Hematopoietic multipotent progenitor cell (in vitro differentiated cells): ENCODE measurements at places on chromosomes 5 and 9.

- DNase-seq, result no peak
These were observed 151.2 kb downstream of the PAPPA start for GRCh38 chr9:116304761-116305160.

DNA sequence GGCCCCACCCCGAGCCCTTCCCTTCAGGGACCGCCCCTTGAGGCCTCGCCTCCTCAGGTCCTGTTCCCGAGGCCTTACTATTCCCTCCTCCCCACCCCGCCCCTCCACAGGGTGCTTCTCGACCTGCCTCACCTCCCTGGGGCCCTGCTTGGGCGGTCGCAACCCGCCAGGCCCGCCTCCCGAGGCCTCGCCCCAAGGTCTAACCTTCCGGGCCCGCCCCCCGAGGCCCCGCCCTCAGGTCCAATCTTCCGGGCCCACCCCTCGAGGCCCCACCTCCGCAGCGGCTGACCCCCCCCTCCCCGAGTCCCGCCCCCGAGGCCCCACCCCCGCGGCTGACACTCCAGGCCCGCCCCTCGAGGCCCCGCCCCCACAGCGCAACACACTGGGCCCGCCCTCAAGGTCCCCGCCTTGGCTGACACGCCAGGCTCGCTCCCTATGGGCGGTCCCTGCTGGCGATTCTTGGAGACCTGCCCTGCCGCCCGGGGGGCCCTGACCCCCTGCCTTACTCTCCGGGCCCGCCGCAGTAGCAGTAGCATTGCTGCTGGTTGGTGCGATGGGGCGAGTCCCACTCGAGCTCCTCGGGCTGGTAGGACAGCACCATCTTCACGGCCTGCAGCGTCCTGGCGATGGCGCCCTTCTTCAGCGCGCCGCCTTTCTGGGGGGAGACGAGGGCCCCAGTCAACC is 8.2 kb downstream of the PHF19 start:
- DNase-seq, result peak; percentile 98

DNA sequence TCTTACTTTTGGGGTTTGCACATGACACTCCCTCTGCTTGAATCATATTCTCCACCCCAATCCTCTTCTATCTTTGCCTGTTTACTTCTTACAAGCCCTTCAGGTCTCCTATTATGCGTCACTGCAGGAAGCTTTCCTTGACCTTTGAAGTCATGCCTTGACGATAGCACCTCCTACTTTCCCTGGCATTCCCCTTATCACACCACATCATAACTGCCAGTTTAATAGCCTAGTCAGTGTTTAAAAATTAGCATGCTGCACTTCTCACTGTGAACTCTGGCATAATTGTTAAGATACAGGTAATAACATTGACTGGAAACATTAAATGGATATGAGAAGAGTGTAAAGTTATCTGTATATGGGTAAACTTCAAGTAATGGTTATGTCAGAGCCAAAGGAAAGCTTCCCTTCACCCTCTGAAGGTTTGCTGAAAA is 37.1 kb upstream of the CEP120 start:
- DNase-seq, result no peak

- no peak for DNase-seq
These were observed 673.4 kb downstream of the DTWD2 start for GRCh38 chr5:118314931-118315330.

DNA sequence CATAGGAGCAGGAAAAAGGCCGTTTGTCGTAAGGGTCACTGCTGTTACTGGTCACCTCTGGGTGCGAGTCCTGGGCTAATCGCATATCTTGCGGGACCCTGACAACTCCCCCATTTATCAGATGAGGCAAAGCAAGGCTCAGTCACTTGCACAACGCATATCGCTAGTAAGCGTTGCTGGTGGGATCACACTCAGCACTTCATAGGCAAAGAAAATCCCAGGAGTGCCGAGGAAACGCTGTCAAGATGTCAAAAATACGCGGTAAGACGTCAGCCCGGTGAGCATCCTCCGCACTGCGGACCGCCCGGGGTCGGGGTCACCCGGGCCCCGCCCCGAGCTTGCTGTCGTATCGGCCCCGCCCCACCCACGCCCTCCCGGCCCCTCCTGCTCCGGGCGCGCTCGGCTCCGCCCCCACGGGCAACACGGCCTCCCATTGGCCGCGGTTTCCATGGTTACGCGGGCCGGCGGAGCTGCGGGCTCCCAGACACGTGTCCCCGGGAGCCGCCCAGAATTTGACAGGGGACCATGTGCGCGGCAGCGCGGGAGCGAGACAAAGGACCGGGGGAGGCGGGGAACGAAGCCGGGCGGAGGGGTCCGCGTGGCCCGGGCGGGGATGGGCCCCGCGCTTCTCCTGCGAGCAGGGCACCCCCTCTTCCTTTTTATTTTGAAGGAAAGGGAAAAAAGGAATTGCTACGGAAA is 80.2 kb upstream of the IER5L start:
- DNase-seq, result peak; percentile 93

GRCh38 chr5:127957701-127958239 is 125.8 kb upstream of the SLC12A2 start:
- no peak for DNase-seq

- no peak for DNase-seq
These were observed 13.2 kb downstream of the ST8SIA4 start for GRCh38 chr5:100889896-100890295.

GRCh38 chr9:104971511-104971910 is 43.6 kb upstream of the ABCA1 start:
- no peak for DNase-seq

DNA sequence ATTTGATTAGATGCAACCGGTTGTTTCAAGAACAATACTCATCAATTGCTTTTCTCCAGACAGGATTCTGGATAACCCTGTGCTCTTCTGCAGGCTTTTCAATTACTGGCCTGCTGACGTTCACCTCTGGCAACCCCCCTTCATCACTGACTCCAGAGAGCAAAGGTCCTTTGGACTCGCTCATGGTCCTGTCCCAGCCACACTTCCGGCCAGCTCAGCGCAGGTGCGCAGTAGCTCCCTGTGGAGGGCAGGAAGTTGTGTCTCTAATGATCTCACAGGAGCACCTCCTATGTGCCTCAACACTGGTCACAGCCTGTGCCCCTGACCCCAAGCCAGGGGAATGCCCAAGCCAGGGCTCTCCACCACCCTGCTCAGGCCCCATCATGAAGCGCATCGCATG is 44.0 kb downstream of the OLFM1 start:
- no peak for DNase-seq

DNA sequence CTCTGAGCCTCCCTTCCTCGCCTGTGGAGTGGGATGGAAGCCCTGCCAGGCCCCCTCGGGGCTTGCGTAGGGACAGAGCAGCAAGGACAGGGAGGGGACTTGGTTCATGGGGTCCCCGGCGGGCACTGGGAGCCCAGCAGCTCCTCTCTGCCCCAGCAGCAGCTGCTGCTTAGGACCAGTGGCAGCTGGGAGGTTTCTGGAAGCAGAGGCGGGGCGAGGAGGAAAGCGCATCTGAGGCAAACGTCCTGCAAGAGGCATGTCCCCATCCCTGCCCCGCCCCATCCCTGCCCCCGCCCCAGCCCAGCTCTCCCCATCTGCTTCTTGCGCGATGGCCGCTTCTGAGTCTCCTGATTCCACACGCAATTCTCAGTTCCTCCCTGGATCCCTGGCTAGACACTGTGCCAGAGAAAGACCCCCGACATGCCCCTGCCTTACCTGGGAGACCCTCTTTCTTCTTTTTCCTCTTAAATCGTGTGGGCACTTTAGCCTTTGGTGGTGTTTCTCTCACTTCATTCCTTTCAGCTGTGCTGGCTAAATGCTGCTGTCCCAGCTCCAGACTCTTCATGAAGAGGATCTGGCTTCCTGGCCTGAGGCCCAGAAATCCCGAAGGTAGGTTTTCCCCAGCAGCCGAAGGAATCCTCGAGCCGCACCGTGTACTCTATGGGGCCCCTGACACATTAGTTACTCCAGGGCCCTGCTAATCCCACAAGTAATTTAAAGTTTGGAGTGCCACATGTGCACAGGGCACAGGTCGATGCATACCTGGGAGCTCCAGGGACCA is 4.4 kb upstream of the OR2S2 start:
- no peak for DNase-seq

DNA sequence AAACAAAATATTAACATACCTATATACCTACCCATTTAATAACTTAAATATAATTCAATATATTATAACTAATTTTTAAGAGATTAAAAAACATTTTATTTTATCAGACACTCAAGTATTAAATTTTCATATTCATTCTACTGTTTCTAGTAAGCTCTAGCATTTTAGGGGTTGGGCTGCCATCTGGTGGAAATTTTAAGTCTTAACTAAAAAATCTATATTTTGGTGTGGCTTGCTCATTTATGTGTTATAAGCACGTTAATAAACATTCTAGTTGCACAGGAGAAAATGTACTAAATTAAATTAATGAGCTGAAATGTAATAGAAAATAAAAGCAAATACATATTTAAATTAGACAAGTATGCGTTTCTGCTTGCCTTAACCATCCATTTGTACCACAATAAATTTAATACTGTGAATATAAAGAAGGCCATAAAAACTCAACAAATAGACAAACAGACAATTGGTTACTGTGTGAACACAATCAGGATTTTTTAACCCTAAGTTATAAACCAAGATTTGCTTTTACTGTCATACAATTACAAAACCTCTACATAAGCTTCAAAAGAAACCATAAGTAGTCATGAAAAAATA is 1728.3 kb upstream of the CDH9 start:
- peak; percentile 82 for DNase-seq

DNA sequence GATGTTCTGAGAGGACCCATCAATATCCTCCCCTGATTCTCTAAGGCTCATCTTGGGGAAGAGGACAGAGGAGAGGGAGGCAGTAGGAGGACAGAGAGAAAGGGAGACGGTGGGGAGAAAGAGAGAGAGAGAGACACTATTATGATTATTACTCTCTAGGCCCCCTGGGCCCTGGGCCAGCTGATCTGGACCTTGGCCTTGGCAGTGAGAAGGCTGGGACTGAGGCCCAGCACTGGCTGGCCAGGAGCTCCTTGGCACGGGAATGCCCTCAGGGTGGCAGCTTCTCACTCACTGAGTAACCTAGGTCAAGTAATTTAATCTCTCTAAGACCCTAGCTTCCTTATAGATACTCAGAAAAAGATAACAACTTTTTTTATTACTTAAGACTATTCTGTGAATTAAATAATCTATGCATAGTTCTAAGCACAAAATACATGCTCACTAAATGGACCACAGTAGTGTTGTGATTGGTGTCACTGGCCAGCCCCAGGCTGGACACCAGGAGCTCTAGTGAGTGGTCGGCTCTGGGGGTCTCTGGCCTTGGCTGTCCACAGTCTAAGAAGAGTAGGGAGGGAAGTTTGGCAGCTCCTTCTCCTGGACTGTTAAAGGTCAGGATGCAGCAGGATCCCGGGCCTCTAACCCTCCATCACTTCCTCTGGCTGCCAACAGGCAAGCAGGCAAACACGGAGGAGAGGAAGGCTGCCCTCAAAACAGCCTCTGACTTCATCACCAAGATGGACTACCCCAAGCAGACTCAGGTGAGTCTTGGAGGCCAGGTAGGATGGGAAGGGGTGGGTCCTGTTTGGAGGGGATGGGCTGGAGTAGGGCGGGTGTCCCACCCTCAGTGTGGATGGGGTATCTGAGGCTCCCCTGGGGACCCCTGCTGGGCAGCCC is 50.0 kb downstream of the GSN start:
- DNase-seq, result no peak

- no peak for DNase-seq
These were observed 387.9 kb upstream of the MEF2C start for GRCh38 chr5:89270901-89271300.

DNA sequence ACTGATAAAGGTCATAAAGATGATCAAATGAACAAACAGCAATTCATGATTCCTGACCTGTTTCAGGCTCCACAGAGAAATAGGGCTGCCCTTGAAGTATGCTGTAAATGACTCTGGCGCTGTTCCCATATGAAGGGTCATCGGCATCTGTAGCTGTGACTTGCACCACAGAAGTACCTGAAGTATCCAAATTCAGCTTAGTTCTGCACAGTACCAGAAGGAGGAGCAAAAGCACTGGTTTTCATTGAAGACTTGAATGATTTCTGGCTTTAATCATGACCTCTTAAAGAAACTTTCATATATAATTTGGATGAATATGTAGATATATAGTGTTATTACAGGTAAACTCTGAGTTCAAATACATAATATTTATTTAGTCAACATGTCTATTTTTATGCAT is 109.1 kb downstream of the CDH10 start:
- no peak for DNase-seq

GRCh38 chr9:123059472-123060220 is 26.2 kb downstream of the GPR21 start:
- no peak for DNase-seq

- no peak for DNase-seq
These were observed 220.9 kb downstream of the GADD45G start for GRCh38 chr9:89825669-89826068.

GRCh38 chr5:133284306-133284705 is 232.5 kb downstream of the HSPA4 start:
- no peak for DNase-seq

DNA sequence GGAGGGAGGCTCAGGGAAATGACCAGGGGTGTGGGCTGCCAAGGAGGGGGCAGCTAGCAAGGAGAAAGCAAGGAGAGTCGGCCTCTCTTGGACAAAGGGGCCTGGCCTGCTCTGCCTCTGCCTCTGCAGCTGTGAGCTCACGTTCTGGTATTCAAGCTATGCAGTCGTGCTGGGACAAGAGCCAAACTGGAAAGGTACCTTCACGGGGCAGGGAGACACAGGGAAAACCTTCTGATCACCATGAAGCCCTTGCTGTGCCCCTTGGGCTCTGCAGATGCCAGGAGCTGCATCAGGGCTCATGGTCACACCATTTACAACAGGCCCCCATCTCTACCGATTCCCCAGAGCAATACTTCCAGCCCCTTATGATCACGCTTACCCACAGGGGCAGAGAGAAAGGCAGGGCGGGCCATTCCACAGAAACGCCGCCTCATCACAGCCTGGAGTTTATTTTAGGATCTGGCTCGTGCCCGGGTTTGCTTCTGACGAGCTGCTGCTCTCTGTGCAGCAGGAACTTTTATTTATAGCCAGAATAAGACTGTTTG is 63.2 kb downstream of the PRRT1B start:
- no peak for DNase-seq

DNA sequence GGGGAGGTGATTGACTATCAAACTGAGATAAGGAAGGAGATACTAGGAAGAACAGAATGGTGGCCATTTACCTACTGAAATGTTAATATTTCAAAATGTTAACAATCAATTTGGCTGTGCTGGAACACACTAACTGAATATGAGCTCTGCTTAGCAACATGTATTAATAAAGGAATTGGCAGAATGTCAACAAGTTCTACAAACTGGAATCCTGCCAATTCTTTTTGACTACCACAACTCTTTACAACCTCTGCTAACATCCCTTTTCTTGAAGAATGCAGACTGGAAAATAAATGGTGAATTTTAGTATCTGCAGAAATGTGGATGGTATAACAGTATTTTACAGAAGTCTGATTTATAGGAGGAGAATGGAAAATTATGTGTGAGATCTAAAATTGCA is 446.4 kb downstream of the ISL1 start:
- no peak for DNase-seq

GRCh38 chr5:76971511-76971910 is 18.7 kb downstream of the CRHBP start:
- no peak for DNase-seq

DNA sequence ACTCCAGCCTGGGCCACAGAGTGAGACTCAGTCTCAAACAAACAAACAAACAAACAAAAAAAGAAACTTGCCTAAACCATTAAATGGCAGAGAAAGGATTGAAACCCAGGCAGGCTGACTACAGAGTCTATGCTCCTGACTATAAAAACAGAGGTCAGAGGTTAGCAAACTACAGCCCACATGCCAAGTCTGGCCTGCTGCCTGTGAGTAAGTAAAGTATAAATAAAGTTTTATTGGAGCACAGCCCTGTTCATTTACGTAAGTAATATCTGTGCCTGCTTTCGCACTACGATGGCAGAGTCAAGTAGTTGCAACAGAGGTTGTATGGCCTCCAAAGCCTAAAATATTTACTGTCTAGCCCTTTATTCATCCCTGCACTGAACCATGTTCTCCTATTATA is 11.6 kb downstream of the POLR1E start:
- DNase-seq, result no peak
